Muscle of back (tissue), 13 donors: ENCODE measurements at places on chromosomes 6 and 20.

DNA sequence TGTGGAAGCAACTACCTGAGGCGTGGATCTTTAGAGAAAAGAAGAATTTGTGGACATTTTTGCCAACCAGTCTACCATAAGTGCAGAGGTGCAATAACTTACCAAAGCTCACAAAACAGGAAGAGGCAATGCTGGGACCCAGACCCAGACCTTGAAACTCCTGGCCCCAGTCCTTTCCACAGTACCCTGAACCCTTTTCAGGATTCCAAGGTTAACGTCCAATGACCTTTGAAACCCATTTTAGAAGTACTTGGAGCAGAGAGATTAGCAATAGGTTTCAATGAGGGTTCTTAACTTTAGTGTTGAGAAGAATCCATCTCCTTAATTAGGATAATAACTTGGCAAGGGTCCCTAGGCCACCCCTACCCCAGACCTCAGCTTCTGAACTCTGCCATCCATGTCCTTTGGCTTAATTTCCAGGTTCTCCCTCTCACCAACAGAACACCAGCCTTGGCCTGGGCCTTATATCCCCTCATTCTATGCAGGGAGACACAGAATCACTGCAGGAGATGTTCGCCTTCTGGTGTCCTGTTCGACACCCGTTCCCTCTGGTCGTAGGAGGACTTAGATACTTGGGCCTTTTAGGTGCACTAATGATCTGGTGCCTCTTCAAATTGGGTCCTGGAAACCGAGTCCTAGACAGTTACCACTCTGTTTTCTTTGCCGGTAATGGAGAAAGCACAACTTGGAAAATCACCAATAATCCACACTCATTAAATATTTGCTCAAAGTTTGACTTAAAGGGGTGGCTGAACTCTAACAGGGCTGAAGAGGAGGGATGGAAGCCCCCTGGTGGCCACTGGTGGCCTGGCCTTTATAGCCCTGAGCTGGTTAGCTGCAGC, 40.6 kb downstream of the ISM1 start:
- peak; percentile 15 for DNase-seq

DNA sequence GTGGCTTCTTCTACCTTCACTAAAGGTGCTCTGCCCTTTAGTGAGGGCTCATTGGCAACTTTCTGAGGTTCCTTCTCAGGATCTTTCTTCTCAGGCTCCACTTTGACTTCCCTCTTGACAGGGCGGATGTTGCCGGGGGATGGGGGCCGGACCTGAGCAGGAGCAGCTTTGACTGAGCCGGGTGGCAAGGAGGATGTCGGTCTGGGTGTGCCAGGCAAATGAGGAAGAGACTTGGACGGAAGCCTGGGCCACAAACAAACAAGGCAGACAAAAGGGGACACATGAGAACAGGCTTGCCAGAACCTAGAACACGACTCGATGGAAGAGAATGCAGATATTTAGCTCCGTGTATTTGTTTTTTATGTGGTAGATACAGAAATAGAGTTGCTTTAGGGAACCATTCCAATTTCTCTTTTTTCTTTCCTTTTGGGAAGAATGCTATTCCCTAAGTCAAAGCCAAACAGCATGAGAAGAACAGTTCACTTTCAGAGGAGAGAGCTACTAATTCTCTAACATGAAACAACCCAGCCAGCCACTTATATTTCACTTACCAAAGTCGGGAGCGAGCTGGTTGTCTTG, 76.2 kb upstream of the BCLAF1 start:
- peak; percentile 16 for DNase-seq

- DNase-seq: peak; percentile 19
These were observed 478.4 kb upstream of the SOX4 start for GRCh38 chr6:21115111-21115510.

DNA sequence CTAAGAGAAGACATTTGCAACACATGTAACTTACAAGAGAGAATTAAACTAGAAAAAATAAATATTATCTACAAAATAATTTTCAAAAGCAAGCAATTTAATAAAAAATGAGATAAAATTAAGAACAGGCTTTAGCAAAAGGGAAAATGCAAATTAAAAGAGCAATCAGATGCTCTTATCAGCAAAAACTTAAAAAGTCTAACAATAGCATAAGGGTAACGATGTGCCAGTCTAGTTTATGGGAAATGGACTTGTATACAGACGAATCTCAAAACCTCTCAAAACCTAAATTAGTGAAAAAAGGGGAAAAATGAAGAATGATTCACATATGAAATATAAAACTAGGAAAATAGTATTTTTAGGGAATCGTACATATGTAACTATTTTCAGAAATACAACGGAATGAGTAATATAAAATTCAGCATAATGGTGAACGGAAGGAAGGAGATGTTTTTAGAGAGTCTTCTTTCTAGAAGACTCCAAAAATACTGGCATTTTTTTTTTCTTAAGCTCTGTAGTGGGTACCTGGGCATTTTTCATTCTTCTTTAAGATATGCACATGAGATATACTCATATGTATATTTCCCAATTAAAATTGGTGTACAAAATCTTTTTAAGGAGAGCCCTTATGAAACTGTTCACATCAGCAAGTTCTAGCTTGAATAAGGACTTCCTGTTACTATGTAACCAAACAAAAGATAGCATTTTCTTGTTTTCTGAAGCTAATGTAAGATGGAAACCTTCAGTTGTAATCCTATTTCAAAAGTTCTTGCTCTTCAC, 927 bp upstream of the MANEA start:
- peak; percentile 67 for DNase-seq

DNA sequence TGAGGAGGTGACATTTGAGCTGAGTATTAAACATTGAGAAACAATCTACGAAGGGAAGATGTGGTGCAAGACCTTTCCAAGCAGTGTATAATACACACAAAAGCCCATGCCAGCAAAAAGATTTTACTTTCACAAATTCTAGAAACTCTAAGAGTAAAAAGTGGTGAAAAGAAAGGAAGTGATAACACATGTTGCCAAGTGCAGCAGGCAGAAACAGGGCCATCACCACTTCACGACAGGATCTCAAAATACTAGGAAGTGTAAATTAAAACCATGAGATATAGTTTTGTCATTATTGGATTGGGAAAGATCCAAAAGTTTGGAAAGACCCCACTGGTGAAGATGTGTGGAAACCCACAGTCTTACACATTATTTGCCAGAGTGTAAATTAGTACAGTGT, 1.7 kb upstream of the ENTPD6 start:
- DNase-seq: no peak

GRCh38 chr20:32368925-32369324, 10.8 kb downstream of the ASXL1 start:
- no peak for DNase-seq

GRCh38 chr6:110626442-110626841, 150.0 kb upstream of the SLC22A16 start:
- DNase-seq: no peak

DNA sequence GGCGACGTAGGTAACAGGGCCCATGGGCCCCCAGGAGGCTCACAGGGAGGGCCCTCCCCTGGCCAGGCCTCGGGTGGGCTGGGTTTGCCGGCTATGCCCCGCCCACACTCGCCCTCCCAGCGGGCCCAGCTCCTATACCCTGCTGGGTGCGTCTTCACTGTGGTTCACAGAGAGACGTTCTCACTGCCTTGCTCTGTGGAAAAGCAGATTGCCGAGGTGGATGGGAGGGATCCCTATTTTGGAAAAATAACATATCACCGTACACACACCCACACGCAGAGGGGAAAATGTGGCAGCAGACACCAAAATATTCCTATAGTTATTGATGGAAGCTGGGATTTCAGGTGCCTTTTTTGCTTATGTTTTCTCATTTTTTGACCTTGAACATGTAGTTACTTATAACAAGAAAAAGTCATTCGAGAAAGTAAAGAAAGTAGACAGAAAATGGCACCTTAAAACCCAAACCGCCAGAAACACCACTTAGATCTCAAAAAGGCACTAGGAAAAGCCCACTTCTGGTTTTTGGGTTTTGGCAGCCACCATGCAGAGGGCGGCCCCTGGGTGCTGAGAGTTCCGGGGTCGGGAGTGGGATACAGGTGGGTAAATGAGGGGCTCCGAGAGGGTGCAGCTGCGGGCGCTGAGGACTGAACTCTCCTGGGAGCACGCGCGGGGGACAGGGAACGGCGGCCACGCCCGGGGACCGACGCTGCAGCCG, 49.4 kb downstream of the TMEM242 start:
- DNase-seq: peak; percentile 2

DNA sequence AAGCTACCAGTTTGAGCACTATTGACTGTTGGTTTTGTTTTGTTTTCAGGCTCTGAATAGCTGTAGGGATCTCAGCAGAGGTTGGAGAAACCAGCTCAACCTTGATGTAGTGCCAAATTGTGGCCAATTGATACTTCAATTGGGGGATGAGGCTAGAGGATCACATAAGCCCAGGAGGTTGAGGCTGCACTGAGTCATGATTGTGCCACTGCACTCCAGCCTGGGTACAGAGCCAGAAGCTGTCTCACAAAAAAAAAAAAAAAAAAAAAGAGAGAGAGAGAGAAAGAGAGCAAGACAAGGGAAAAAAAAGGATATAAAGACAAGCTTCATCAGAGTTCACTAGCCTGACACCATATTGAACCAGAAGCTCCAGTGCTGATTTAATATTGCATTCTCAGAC, 702.1 kb downstream of the FRK start:
- no peak for DNase-seq

GRCh38 chr20:57713505-57713903, 3.7 kb upstream of the PMEPA1 start:
- DNase-seq: no peak
